Pons (tissue), 1 donor: ENCODE measurements at places on chromosomes 5 and 9.

DNA sequence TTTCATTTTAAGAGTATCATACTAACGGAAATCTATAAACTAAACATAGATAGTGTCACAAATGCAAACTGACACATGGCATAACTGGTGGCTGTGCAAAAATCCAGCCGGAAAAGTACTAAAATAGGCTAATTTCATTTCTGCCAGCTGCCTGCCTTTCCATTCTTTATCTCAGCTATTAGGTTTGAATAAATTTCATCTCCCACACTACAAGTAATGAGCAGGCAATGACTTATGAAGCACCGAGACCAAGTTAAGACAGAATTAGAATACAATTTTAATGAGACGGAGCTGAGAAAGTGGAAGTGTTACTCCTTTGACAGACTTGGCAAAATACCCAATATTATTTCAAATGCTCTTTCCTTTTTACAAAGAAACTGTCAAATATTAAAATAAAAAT is 258.8 kb upstream of the ZNF608 start:
- no peak for DNase-seq

GRCh38 chr9:19615036-19615624 is 173.7 kb downstream of the SLC24A2 start:
- peak; percentile 49 for DNase-seq

GRCh38 chr5:43044181-43044914 is 4.2 kb upstream of the ANXA2R start:
- DNase-seq = no peak

GRCh38 chr5:81425569-81425968 is 31.6 kb upstream of the ACOT12 start:
- DNase-seq = peak; percentile 79

DNA sequence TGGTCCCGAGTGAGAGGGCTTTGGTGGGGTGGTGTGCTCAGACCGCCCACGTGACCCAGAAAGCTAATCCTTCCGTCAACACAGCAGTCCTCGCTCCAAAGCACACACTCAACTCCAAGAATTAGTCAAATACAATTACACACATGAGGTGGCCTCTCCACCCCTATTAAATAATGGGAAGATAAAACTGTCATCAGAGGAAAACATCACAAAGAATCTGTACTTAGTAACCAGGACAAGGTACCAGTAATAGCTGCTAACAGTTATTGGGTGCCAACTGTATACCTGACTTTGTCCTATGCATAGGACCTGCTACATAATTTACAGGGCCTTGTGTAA is 222.8 kb downstream of the HSPA4 start:
- DNase-seq = no peak

DNA sequence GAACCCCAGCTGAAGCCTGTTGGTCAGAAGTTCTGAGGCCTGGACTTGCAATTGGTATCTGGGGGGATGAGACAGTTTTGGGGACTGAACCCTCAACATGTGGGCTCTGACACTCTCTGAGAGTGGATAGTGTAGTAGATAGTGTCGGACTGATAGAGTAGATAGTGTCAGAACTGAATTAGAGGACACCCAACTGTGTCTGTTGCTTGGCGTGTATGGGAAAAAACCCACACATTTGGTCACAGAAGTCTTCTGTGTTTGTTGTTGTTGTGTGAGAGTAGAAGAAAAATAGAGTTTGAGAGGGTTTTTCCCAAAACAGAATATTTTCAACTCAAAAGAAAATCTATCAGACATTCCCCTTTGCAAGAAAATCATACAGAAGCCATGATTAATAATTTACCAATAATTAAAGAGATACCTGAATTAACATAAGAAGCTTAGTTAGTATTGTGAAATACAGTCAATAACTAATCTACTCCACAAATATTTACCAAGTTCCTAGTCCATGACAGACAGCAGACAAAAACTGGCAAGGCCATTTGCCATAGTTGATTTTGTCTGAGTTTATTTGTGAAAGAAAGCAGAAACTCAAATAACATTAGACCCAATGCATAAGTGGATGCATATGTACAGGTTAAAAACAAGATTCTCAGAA is 170.9 kb downstream of the CTNND2 start:
- DNase-seq = no peak

GRCh38 chr9:107952773-107953172 is 463.2 kb upstream of the KLF4 start:
- DNase-seq = no peak

- DNase-seq = no peak
Observed at GRCh38 chr9:86836797-86837196, 110.5 kb downstream of the GAS1 start.

DNA sequence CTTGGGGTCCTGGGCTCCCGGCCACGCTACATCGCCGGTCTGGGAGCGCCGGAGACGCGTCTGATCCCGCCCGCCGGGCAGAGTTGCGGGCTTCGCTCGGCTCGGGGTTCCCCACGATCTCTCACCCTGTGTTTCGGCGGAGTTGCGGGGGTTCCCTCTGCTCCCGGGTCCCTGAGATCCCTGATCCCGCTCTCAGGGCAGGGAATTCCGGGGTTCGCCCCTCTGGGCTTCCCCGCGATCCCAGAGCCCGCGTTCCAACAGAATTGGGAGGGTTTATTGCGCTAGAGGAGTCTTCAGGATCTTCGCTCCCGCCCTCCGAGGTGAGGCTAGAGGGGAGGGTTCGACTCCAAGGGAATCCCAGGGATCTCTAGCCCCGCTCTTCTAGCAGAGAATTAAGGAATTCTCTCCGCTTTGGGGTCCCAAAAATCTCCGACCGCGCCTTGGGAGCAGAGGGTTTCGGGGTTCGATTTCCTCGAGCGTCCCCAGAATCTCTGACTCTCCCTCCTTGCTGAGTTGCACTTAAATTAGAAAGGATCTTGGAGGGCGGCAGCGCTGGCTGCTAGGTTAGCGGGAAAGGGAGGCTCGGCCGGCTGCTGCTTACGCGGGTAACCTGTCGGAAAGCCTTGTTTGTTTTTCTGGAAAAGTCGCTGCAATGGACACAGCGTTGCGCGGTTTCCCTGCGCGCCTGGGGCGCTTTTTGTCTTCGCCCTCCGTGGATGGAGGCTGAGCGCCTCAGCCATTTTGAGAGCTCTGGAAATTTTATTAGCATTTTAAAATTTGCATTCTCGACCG is 1.3 kb downstream of the DMRT1 start:
- no peak for DNase-seq

- no peak for DNase-seq
Observed at GRCh38 chr5:140027807-140028206, 15.3 kb downstream of the NRG2 start.

DNA sequence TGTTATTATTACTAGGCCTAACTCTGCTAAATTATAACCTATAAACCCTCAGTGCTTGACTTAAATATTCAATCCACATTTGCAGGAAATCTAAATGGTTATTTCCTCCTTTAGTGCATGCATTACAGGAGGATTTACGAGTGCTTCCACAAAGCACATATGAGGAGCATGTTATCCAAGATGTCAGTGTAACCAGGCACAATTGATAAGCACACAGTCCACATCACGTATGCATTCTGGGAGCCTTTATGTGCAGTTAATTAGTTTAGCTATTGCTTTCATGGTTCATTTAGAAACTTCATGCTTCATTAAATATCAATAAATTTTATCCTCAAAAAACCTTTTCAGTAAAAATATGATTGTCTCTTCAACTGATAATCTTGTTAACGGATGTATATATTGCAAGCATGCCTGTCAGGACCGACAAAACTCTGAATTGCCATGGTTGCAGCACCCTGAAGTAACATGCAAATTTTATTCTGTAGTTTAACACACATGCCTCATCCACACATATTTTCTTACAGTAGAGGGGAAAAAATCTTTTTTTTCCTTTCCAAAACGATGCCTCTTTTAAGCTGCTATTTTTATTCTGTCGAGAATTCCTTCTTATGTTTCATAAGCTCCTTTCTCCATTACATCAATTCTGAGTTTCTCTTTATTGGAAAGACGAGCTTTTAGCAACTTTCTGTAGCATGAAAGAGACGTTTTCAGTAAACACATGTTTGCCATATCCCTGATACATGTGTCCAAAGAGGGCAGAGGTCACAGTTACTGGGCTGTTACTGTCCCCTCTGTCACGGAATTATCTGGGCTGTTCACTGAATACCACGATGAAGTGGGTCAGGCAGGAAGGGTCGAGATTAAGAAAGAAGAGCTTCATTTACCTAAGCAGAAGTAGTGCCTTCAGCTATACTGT is 142.0 kb downstream of the GLIS3 start:
- no peak for DNase-seq

- DNase-seq = peak; percentile 67
Observed at GRCh38 chr9:89675058-89675742, 70.4 kb downstream of the GADD45G start.

DNA sequence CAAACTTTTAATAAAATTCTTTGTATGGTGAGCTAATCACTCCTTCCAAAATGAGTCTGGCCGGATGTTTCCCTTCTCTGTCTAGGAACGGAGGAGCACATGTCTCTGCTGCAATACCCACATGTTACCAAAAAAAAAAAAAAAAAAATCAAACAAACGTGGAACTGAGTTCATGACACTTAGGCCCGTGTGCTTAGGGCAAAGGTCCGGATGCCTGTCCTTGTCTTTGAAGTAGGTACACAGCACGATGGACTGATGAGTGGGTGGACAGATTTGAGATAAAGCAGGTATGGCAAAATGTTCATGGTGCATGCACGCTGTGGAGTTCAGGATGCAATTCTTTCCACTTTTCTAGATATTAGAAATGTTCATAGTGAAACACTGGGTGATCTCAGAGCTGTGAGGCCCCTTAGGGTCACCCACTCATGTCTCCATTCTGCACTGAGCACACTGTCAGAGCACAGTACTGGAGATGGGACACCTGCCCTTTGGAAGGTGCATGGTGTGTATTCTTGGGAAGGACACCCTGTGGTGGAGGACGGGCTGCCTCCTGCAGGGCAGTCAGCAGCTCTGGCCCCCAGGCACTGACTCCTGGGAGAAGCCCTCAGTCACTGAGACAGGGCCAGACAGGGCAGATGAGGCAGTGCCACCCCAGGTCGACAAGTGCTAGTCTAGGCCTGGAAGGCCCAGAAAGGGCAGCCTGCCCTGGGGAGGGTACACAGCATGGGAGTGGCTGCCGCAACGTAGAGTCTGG is 43.6 kb downstream of the GADD45G start:
- DNase-seq = no peak

DNA sequence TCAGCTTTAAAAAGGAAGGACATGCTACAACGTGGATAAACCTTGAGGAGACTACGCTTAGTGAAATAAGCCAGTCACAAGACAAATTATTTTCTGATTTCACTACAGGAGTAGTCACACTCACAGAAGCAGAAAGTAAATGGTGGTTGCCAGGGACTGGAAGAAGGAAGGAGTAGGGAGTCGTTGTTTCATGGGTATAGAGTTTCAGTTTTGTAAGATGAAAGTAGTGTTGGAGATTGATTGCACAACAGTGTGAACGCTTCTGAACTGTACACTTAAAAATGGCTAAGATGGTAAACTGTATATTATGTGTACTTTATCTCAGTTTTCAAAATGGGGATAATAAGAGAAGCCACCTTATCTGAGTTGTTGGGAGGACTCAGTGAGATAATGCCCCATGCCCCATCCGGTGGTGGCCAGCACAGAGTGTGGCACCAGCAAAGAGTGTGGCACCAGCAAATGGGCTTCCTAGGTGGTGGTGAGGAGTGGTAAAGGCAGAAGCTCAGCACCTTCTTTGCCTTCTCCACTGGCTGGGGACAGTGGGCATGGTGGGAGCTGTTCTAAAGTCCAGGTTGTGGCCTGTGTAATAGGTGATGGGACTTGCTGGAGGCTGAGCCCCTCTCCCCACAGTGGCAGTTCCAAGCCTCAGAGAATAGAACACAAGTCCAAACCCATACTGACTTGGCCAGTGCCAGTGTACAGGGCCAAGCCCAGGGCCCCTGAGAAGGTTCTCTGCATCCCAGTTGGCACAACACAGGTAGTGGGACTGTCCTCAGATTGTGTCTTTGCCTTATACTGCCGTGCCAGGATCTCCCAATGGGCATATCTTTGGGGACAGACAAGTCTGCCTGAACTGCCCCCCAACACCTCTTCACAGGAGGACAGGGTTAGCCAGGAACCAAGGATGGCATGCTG is 4.4 kb downstream of the SLC22A4 start:
- DNase-seq = no peak

DNA sequence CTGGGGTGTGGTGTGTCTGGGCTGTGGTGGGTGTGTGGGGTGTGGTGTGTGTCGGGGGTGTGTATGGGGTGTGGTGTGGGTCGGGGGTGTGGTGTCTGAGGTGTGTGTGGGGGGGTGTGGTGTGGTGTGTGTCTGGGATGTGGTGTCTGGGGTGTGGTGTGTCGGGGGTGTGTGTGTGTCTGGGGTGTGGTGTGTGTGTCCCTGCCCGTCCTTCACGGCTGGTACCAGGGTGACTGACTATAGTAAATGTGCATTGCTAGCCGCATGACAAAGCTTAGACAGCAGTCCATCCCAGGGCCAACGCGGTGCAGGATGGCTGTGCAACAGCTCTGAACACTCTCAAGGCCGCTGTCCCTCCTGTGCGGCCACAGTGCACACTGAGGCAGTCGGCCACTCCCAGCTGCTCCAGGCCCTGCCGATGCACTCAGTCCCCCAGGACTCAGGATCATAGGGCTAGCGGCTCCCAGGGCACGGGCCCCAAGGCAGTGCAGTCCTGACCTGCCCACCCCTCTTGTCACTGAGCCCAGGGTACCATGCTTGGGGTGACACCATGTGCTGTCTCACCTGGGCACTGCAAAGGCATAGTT is 54.0 kb downstream of the SECISBP2 start:
- DNase-seq = no peak

- DNase-seq = no peak
Observed at GRCh38 chr5:6593148-6594016, 39.5 kb downstream of the NSUN2 start.

GRCh38 chr5:4361753-4362152 is 766.1 kb downstream of the IRX1 start:
- no peak for DNase-seq

- no peak for DNase-seq
Observed at GRCh38 chr9:118000581-118000980, 296.4 kb downstream of the TLR4 start.

- DNase-seq = no peak
Observed at GRCh38 chr9:92435263-92435662, 11.0 kb upstream of the OMD start.

GRCh38 chr9:105693435-105694189 is 729 bp upstream of the TMEM38B start:
- peak; percentile 31 for DNase-seq

GRCh38 chr5:14720236-14720923 is 55.9 kb downstream of the OTULIN start:
- DNase-seq = no peak

GRCh38 chr9:125514468-125514867 is 192.5 kb downstream of the MAPKAP1 start:
- no peak for DNase-seq

GRCh38 chr5:74394916-74395880 is 245.3 kb downstream of the ENC1 start:
- no peak for DNase-seq

GRCh38 chr5:124580925-124581737 is 165.3 kb downstream of the ZNF608 start:
- peak; percentile 84 for DNase-seq

GRCh38 chr9:111663301-111663823 is 2.0 kb downstream of the GNG10 start:
- DNase-seq = no peak
